T-helper 2 cell (primary cell): ENCODE measurements at places on chromosomes 1 and 21.

- DNase-seq, result no peak
Observed at GRCh38 chr1:227170361-227171166, 147.7 kb downstream of the CDC42BPA start.

GRCh38 chr21:46356494-46357334 is 32.8 kb downstream of the PCNT start:
- no peak for DNase-seq

DNA sequence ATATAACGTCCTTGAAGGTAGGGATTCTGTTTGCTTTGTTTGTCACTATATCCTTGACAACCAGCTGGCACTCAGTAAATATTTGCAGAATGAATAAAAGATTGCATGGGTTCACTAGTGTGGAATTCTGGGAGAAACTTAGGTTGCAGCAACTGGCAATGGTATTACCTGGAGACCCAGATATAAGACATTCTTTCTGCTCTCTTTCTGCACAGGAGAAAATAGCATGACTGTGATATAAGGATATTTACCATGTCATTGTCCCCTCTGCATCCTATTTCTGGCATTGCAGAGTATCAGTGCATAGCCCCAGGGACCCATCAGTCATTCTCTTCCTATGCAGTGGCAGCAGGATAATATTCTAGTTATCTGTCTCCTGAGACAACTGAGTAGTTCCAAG is 308.9 kb upstream of the LRRC7 start:
- no peak for DNase-seq

DNA sequence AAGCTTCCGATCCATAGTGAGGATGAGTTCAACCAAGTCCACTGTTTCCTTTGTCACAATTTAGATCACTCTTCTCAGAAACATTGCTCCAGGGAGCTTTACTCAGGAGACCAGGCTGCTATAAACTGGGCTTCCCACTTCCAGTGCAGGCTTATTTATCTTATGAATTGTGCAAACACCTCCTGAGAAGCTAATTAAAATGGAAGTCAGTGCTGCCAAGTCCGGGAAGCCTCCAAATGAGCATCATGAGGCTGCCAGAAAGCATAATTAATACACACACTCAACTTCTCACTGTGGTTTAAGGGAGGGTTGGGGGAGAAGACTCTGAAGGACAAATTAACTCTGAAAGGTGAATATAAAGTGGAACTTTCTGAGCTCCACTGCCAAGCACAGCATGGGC is 145.0 kb upstream of the SGIP1 start:
- DNase-seq, result no peak

DNA sequence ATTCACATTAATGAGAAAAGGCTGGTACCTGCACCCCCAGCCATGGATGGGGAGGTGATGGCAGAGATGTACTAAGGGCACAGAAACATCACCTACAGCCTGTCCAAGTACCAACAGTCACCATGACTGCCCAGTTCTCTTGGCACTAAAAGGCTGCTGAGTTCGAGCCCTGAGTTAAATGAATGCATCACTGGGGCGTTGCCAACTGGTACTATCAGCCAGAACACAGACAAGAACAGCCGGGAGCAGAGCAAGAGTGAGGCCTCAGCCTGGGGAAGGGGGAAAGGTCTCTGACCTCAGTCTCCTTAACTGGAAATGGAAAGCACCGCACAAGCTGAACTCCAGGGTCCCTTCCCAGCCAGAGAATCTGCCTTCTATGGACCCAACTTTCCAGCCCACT is 60.5 kb downstream of the GLIS1 start:
- DNase-seq, result no peak

DNA sequence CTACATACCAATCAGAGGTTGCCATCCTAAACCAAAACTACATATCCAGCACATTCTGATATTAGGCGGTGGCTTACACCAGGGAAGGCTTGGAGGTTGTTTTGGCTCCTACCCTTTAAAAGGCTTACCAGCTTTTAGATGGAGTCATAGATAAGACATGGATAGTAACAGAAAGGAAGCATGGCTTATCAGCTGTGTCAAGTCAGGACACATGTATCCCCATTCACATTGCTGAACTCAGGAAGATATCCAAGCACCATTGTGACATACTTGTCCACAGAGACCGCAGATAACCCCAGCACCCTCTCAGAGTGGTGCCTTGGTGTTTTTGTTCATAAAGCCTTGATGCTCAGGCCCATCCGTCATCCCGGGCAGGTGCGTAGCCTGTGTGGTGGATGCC is 39.7 kb downstream of the ADARB1 start:
- DNase-seq, result no peak

DNA sequence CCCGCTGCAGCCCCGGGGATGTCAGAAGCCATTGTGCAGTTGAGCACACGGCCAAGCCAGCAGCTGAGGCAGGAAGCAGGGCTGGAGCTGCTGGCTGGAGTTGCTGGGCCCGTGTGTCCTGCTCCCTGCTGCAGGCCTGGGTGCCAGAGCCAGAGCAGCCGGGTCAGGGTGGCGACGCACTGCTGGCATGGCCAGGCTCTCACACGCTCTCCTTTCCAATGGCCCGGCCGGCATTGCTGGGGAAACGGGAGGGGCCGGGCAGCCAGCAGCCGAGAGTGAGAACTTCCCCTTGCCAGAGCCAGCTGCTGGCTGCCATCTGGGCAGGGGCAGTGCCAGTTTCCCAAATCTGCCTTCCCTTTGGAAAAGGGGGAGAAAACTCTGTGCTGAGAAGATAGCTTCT is 82.4 kb upstream of the PROX1 start:
- no peak for DNase-seq

DNA sequence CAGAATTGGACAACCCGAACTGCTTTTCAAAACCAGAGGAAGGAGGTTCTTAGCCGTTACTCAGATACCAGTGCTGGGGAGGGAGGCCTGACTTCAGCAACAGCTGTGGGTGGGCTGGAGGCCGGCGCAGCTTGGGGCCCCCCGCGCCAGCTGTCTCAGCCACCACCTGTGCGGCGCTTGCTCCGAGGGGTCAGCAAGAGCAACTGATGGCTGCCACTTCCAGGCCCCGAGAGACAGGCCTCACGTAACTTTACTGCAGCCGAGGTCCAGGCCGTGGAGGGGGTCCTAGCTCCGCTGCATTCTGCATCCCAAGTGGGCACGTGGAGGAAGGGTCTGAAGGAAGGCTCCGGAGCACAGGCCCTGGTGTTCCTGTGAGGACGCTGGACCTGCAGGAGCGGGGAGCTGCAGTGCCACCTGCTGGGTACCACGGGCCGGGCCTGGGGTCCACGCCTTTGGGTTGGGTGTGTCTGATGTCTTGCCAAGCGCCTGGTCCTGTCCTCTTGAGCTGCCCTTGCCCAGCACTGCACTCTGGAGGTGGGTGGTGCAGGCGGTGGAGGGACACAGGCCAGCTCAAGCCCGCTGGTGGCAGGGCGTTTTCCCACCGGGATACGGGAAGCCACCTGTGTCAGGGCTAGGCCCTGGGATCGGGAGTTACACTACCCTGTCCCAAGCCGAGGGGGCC is 9.8 kb downstream of the THAP3 start:
- peak; percentile 15 for DNase-seq

DNA sequence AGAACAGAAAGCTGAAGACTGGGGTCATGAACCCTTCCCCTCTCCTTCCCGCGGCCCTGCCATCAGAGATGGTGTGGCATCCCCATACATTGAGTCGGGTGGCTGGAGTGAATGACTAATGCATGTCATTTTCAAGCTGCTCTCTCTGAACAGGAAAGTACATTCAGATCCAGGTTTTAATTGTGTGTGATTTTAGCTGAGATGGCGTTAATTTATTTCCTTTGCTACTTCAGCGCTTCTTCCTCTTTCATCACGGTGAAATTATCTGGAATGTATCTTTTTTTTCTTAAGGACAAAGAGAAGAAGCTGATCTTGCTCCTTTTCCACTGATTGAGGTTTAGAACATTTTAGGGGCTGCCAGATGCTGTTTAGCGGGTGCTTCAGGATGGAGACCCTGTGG is 8.6 kb upstream of the LRRN2 start:
- DNase-seq, result no peak

- DNase-seq, result no peak
Observed at GRCh38 chr1:15598436-15598835, 13.6 kb upstream of the AGMAT start.

DNA sequence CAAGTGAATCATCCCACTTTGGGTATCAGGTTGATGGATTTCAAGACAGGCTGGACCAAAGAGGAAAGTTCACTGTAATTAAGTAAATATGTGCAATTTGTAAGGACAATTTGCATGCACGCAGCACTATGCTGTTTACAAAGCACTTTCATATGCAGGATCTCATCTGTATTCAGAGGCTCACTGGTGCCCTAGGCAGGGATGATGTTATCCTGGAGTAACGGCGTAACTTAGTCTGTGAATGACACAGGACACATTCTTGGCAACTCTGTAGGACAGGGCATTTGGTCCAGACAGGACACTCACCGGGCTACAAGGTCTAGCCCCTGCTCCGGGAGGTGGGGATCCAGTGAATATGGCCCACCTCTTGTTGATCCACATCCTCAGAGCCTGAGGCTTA is 365.4 kb upstream of the DUSP10 start:
- DNase-seq, result no peak

DNA sequence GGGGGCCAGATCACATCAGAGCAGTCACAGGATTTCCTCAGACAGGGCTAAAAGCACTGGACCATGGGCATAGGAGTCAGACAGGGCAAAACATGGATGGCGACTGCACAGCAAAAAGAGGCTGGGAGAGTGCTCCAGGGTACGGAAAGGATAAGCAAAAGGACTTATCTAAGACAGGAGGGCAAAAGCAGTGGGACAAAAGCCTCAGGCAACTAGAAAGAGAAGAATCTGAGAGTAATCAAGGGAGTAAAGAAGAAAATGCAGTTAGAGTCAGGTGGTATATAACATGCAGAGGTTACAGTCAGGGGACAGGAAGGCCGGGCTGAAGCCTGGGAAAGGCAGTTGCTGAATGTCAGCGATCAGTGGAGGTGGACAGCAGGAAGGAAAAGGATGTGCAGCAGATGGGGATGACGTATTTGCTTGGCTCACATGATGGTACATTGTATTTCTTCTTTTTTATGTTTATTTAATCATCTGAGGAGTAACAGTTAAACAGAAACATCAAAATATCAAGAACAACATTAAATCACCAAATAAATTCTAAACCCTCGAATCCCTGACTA is 63.1 kb upstream of the CNN3 start:
- DNase-seq, result no peak

DNA sequence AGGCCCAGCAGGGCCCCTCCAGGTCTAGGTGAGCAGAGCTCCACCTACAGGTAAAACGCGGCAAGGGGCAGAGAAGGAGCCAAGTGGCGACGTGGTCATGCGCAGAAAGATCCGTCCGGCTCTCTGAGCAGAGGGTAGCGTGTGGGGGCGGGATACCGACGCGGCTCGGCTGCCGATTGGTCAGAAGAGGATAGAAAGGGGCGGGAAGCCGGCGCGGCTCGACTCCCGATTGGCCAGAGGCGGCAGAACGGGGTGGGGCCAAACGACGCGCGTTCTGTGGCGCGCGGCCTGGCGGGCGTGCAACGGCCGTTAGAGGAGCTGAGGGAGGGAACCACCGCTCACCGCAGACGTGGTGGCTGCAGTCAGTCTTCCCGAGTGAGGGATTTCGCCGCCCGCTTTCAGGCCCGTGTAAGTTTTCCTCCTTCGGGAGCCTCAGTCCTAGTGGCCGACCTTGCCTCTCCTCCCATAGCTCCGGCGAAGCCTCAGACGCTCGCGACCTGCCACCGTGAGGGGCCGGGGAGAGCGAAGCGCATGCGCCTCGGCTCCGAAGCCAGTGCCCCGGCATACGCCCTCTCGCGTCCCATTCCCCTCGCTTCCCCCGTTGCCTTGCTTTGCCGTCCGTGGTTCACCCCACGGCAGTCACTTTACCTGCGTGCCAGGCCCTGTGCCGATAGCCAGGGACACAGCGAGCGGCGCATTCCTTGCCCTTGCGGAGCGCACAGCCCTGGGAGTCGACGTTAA is at the start of gene CEP85:
Gene CEP85, plus strand, starts transcription at position 298 of the 741 bp plus-strand sequence. CDS start 5,584 bp downstream, outside the sequence.
- DNase-seq, result peak; percentile 97

- DNase-seq, result no peak
Observed at GRCh38 chr21:37742532-37742931, 173.7 kb downstream of the KCNJ6 start.

- no peak for DNase-seq
Observed at GRCh38 chr1:198370996-198371395, 169.5 kb downstream of the ATP6V1G3 start.
